GM23248 (cell line): ENCODE measurements at places on chromosomes 3 and 15. TPM values are rescaled to one million over a fixed set of nuclear protein-coding genes. Genes with fewer than 3 reads are reported as not detected.

GRCh38 chr15:67018026-67018425 is 47.4 kb upstream of the SMAD3 start:
- H3K27ac ChIP-seq = no peak overlapping the region
- H3K36me3 ChIP-seq = no peaks in the 10 kb centered on the region
- DNase-seq = no peak
- H3K4me1 ChIP-seq = no peaks in the 10 kb centered on the region
- H3K4me3 ChIP-seq = no peak overlapping the region

DNA sequence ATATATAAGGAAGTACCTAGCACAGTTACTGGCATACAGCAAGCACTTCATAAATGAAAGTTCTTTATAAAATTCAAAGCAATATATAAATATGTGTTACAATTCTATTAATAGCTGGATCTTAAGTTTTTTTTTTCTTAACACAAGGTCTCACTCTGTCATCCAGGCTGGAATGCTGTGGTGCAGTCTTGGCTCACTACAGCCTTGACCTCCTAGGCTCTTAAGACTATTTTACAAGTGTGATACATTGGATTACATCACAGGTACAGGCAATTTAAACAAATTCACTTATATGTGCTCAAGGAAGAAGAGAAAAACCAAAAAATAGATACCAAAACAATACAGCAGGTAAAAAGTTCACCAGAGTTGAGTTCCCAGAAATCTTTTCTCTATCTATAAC is 60.6 kb downstream of the ZNF280D start:
- H3K4me3 ChIP-seq = no peak overlapping the region
- H3K27me3 ChIP-seq = no peaks in the 10 kb centered on the region
- DNase-seq = peak; percentile 59
- no peak overlapping the region for H3K27ac ChIP-seq
- H3K36me3 ChIP-seq = peaks cover 5% of the 10 kb centered on the region; the same call in 1 of the 2 replicates

DNA sequence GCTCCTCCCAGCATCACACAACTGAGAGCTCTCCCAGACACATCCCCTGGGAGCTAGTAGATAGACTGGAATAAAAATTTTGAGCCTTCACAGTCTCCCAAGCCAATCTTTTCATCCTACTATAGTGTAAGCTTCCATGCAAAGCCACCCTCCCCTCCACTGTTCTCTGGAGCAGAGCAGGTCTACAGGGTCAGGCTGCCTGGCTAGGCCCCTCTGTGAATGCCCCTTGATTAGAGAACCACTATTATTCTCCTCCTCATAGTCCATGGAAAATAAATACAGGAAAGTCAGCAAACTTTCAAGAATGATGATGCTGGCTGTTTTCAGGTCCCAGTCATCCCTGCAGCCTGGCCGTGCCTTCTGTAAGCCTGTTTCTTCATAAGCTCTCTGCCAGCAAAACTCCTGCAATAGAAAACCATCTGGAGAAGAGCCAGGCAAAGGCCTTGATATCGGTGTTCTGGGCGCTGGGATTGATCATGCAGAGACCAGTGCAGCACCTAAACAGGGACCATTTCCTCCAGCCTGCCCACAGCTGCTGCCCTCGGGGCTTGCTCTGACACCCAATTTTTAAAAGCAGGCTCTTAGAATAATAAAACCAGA is 51.7 kb downstream of the CRYGS start:
- no peaks in the 10 kb centered on the region for H3K4me1 ChIP-seq
- H3K27me3 ChIP-seq = peaks cover 59% of the 10 kb centered on the region
- peak; percentile 6 for DNase-seq
- H3K36me3 ChIP-seq = no peaks in the 10 kb centered on the region
- H3K4me3 ChIP-seq = no peak overlapping the region

GRCh38 chr15:64162478-64162868 is 349 bp downstream of the PPIB start:
- H3K27me3 ChIP-seq = no peaks in the 10 kb centered on the region
- H3K4me3 ChIP-seq = peak overlapping the region; percentile 81
- peak overlapping the region; percentile 90 for H3K27ac ChIP-seq
- no peak for DNase-seq
- peaks cover 34% of the 10 kb centered on the region for H3K36me3 ChIP-seq

- no peaks in the 10 kb centered on the region for H3K36me3 ChIP-seq
These were observed 2.5 kb upstream of the ADIPOQ start for GRCh38 chr3:186839874-186840641.

DNA sequence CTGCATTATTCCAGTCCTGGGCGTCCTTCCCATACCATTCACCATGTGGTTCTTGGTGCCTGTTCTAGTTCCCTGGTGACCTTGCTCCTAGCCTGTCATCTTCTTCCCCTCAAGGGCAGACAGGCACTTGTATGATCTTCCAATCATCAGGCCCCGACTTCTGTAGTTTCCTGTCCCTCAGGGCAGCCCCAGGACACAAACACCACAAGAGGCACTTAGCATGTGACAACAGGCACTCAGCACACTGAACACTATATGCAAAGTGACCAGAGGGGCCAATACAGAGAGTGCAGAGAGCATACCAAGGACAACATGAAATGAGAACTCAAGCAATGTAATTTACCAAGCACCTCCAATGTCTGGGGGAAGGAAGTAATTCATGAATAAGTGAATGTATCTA is 17.9 kb downstream of the TMEM40 start:
- no peaks in the 10 kb centered on the region for H3K36me3 ChIP-seq
- H3K27me3 ChIP-seq = peaks cover 7% of the 10 kb centered on the region; the same call in 1 of the 2 replicates
- DNase-seq = no peak
- H3K27ac ChIP-seq = no peak overlapping the region
- no peaks in the 10 kb centered on the region for H3K4me1 ChIP-seq

- H3K27me3 ChIP-seq = no peaks in the 10 kb centered on the region
- H3K4me1 ChIP-seq = no peaks in the 10 kb centered on the region
- H3K4me3 ChIP-seq = no peak overlapping the region
- H3K36me3 ChIP-seq = no peaks in the 10 kb centered on the region
- no peak overlapping the region for H3K27ac ChIP-seq
- DNase-seq = no peak
These were observed 296.5 kb downstream of the ZIC1 start for GRCh38 chr3:147705651-147706051.

GRCh38 chr15:64249883-64250575 is 87.2 kb upstream of the PPIB start:
- H3K36me3 ChIP-seq = no peaks in the 10 kb centered on the region
- H3K4me3 ChIP-seq = no peak overlapping the region
- peak overlapping the region; percentile 22 for H3K27ac ChIP-seq
- H3K4me1 ChIP-seq = peaks cover 46% of the 10 kb centered on the region

GRCh38 chr3:69930564-69930963 is 69.0 kb upstream of the SAMMSON start:
- H3K27ac ChIP-seq = no peak overlapping the region
- no peaks in the 10 kb centered on the region for H3K27me3 ChIP-seq
- no peaks in the 10 kb centered on the region for H3K4me1 ChIP-seq
- DNase-seq = no peak

DNA sequence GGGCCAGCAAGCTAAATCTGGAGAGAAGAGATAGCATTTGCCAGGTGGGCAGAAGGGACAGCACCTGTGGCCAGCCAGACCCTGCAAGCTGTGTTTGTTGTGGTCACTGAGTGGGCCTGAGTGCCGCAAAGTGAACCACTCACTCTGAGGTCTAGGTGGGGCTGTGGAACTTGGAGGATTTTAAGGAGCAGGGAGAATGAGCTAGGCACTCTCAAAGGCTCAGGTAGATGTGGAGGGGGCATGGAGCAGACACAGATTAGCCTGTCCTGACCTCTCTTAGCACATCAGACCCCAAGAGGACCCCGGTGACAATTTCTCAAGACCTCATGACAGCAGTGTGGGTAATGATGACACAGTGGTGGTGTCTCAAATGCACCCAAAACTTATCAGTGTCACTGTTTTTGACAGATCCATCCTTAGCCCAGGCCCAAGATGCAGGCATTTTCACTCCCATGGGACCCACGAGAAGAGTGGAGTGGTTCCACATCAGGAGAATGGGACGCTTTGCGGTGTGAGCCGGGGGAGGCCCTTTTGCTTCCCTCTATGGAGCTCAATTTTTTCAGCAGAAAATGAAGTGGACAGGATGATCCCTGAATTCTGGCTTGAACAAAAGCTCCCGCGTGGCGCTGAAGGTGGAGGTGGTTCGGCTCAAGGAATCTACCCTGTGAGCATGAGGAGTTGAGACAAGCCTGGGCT is 43.8 kb upstream of the TLE3 start:
- no peak for DNase-seq
- no peaks in the 10 kb centered on the region for H3K36me3 ChIP-seq
- H3K27me3 ChIP-seq = peaks cover 33% of the 10 kb centered on the region

DNA sequence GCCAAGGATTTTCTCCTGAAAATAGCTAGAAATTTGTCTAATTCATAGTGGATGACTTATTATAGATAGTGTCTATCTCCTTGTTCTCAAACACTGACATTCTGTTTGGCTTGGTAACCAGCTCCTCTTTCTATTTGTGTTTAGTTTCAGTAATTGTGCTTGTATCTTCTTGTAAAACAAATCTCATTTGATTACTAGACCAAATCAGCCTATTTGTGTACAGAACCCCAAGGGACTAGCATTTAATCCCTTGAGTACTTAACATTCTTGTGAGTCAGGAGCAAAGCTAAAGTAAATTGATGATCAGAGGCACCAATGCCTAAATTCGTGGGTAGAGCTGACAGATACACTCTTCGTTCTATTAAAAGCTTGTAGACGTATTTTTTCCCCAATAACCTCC is 306.5 kb upstream of the SLITRK3 start:
- no peak overlapping the region for H3K27ac ChIP-seq
- no peaks in the 10 kb centered on the region for H3K36me3 ChIP-seq
- no peaks in the 10 kb centered on the region for H3K27me3 ChIP-seq
- H3K4me3 ChIP-seq = no peak overlapping the region

DNA sequence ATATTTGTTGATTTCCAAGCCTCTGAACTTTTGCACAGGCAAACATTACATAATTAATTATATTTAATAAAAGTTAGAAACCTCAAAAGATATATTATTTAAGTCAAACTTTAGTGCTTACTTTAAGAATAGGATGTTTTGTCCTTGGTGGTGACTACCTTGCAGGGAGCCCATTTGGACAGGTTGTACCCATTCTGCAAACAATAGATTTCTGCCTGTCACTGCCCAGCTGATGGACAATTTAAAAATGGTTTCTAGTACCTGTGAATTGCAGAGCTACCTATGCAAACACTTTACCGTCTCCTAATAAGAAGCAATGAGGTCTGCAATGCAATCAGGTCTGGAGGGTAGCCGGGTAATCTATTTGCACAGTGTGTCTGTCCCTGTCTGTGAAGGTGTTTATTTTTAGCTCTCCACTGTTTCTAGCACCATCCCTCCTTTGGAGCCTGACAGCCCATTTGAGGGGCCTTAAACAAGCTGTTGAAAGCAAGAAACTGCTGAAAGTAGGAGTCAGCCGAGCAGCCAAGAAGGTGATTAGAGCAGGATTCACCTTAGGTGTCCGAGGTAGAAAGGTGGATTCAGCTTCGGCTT is 556.2 kb upstream of the CFAP20DC start:
- no peak for DNase-seq
- no peak overlapping the region for H3K4me3 ChIP-seq
- H3K27ac ChIP-seq = no peak overlapping the region
- H3K27me3 ChIP-seq = no peaks in the 10 kb centered on the region
- H3K36me3 ChIP-seq = no peaks in the 10 kb centered on the region
- peaks cover 7% of the 10 kb centered on the region; the same call in 1 of the 2 replicates for H3K4me1 ChIP-seq

DNA sequence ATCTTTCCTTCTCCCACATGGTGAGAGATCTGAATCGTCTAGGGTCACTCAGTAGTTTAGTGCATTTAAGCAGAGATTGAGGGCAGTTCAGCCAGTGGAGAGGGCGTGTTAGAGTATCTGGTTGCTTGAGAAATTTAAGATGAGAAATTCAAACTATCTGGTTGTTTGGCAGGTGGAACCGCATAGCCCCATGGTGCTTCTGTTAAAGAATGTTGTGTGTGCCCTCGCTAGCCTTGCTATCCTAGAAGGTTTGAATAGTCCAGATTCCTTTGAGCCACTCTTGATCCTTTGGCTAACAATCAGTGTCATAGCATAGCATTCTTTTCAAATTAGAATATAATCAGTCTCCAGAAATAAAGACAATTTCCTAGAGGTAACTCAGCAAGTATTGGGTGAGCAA is 32.1 kb downstream of the ABHD17C start:
- H3K27ac ChIP-seq = no peak overlapping the region
- no peak overlapping the region for H3K4me3 ChIP-seq
- no peak for DNase-seq

- no peak overlapping the region for H3K4me3 ChIP-seq
- no peaks in the 10 kb centered on the region for H3K4me1 ChIP-seq
- no peaks in the 10 kb centered on the region for H3K36me3 ChIP-seq
- H3K27me3 ChIP-seq = no peaks in the 10 kb centered on the region
- no peak overlapping the region for H3K27ac ChIP-seq
These were observed 37.6 kb upstream of the SLC9A9 start for GRCh38 chr3:143885780-143886427.

DNA sequence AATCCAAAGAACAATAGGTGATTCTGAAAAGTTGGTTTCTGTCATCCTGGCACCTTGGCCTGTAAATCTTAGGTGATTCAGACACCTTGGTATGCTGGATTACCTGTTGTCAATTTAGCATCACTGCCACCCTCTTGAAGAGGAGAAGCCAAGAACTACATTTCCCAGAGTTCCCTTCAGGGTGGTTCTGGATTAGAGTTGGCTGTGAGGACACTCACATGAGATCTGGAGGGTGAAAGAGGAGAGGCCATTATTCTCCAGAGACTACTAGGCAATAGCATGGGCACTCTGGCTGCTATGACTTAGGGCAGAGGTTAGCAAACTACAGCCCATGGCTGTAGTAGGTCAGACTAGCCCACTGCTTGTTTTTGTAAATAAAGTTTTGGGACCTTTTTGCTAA is 41.7 kb upstream of the CORO2B start:
- no peaks in the 10 kb centered on the region for H3K27me3 ChIP-seq
- no peaks in the 10 kb centered on the region for H3K36me3 ChIP-seq
- DNase-seq = peak; percentile 33
- no peak overlapping the region for H3K4me3 ChIP-seq
- peaks cover 27% of the 10 kb centered on the region for H3K4me1 ChIP-seq

Gene RAD51
- total RNA-seq = 5.1 and 7.1 TPM in 2 replicates

Gene FOXL2
- 3.6 and 3.7 TPM in 2 replicates for total RNA-seq

Gene INKA1
- total RNA-seq = 7.1 and 12.0 TPM in 2 replicates

Gene SST
- 1.6 TPM in 1 of 2 replicates, not detected in the other for total RNA-seq

Gene C3orf20
- not detected in 2 replicates for total RNA-seq

Gene STIMATE
- total RNA-seq = 10.3 and 11.5 TPM in 2 replicates

Gene CCR9
- not detected in 2 replicates for total RNA-seq
